Calu3 (cell line): ENCODE measurements at places on chromosomes 11 and 22. TPM values are rescaled to one million over a fixed set of nuclear protein-coding genes. Genes with fewer than 3 reads are reported as not detected.

The TENM4 gene
- not detected in 2 replicates for total RNA-seq

DNA sequence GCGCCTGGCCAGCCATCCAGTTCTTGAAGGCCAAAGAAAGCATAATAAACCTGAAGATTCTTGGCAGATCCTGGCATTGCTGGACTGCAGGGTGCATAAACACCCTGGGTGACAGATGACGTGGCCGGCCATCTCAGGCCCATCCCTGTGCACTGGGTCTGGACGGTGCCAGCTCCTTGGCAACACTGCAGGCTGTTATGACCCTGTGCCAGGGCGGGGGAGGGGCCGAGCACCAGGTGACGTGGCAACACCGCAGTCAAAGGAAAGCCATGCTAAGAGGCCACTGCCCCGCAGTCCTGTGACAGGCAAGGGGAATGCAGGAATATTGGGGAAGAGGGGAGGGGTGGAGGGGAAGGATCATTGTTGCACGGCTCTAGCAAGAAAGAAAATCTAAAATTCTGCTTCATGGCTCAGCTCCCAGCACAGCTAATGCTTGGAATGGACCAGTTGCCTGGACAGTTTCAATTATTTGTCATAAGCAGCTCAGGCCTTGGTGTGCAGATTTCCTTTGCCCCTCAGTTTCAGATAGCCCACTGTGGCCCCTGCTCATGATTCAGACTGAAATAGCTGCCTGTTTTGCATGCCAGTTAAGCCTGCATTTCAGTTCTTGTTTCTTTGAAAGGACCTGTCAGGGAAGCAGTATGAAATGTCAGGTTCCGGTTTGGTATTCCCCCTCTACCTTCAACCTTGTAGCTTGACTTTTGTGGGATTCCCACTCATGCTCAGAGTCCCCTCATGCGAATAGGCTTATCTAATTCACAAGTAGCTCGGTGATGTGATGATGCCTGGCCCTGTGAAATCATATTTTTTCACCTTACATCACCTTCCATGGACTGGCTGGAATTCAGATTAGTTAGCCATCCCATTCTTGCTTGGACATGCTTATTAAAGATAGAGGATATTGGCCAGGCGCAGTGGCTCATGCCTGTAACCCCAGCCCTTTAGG, 29.7 kb upstream of the DDX6 start:
- DNase-seq = peak; percentile 44

DNA sequence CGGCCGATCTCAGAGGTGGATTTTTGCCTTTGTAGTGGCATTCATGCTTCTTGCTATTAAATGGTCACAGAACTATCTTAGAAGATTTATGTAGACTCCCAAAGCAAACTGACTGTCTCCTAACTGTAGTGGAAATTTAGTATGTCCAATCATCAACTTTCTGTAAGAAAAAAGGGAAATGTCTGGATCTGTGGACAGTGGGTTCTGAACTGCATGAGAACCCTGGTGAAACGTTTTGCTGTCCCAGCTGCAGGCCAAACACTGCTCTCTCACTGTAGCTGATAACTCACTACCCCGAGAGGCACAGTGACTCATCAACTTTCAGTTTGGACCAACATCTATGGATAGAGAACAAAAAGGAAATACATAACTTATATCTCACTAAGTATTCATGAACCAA, 387.1 kb downstream of the SOX6 start:
- DNase-seq = peak; percentile 56

DNA sequence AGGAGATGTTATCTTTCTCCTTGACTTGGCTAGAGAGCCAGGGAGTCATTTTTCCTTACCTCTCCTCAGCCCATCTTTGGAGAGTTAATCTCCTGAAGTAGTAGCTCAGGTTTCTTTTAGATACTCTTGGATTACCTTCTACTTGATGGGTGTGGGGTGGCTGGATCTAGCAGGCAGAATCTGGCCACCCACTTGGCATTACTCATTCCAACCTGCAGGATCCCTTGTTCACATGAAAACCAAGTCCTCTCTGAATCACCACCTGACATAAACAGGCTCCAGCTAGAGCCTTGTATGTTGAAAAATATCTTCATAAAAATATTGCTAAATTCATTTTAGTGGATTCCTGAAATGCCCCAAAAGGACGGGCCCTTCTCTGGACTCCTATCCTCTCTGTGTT, 250.6 kb upstream of the PLET1 start:
- DNase-seq = no peak

GRCh38 chr11:134289789-134290188, 13.6 kb downstream of the GLB1L3 start:
- DNase-seq = no peak

The MS4A6E gene
- total RNA-seq = not detected in 2 replicates

The OR52E8 gene
- not detected in 2 replicates for total RNA-seq

DNA sequence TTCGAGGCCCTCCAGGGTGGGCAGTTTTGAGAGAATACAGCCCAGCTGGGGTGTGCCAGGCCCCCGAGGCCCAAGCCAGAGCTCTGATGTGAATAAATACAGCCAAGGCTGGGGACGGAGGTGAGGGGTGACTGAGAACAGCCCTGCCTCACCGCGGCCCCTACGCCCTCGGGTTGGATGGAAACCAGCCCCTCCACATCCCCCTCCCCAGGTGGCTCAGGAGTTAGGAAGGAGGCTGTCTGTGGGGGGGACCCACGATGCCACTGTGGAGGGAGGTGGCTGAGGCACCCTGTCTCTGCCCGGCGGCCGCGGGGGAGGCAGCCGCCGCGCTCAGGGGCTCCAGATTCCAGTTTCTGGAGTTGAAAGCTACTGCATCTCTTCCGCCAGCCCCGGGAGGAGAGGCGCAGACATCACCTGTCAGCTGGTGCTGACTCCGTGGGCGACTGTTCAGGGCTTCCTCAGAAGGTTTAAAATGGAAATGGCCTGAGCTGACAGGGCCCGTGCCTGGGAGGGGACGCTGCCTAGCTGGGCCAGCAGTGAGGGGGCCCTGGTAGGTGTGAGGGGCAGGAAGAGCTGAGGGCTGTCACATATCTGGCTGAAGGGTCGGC, 1.4 kb downstream of the FLRT1 start:
- DNase-seq = no peak

The KCNJ1 gene
- total RNA-seq = 0.17 TPM in 1 of 2 replicates, not detected in the other

- DNase-seq = no peak
Observed at GRCh38 chr11:96393753-96394348, 4.0 kb downstream of the JRKL start.

- no peak for DNase-seq
Observed at GRCh38 chr11:92533657-92534335, 309.2 kb downstream of the FAT3 start.

GRCh38 chr11:117663821-117664220, 133.2 kb downstream of the DSCAML1 start:
- DNase-seq = no peak

DNA sequence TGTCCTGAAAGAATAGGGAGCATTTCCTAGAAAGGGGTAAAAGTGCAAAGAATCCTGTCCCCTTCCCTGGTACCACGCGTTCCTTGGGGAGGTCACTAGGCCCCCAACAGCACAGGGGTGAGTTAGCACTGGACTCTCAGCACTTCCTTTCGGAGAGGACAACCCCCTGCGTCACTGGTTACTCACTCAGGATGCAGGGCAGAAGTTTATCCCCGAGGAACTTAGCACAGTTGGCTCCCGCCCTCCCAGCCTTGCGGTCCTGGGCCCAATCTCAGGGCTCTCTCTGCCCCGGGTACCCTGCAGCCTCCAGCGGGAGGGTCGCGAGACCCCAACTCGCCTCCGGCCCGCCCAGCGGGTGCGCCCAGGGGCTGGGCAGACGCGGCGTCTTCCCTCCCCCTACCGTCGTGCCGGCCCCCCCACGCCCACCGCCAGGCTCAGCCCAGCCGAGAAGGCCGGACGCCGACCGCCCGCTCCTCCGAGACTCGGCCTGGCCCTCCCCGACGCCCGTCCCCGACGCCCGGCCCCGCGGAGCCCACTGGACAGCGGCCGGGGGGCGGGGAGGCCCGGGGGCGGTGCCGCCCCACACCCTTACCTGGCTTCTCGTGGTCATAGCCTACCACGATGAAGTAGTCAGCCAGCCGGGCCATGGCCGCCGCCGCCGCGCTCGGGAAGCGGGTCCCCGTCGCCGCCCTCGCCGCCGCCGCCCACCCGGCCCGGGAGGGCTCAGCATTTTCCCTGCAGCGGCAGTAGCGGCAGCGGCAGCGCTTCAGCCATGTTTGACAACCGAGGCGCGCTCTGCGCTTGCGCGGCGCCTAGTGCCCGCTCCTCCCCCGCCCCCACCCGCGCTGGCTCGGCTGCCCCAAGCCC, at the start of gene SBF2:
TSS of gene SBF2 (minus strand) at position 797 of the 867 bp plus-strand sequence. CDS start at position 647, 150 bp downstream.
- peak; percentile 79 for DNase-seq

GRCh38 chr22:47173535-47174021, 411.1 kb downstream of the TBC1D22A start:
- no peak for DNase-seq
